ENCODE measurements at places on chromosomes 6 and 20. TPM values are rescaled to one million over a fixed set of nuclear protein-coding genes. Genes with fewer than 3 reads are reported as not detected.
A peak's percentile ranks its signal among the peaks of the same experiment; 100 is the strongest.

The RHAG gene
- 0.55 TPM for polyA plus RNA-seq

DNA sequence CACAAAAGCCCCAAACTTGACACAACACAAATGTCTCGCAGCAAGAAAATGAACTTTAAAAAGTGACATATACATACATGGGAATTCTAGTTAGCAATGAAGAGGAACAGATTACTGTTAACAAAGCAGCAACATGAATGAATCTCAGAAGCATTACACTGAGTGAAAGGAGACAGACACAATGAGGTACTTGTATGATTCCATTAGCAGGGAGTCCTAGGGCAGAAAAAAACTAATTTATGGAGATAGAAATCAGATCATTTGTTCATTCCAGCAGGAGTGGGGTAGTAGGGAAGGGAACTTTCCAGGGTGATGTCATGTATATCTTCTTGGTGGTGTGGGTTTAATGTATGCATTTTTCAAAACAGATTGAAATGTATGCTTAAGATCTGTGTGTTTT is 524.4 kb downstream of the KIF16B start:
- DNase-seq: no peak

DNA sequence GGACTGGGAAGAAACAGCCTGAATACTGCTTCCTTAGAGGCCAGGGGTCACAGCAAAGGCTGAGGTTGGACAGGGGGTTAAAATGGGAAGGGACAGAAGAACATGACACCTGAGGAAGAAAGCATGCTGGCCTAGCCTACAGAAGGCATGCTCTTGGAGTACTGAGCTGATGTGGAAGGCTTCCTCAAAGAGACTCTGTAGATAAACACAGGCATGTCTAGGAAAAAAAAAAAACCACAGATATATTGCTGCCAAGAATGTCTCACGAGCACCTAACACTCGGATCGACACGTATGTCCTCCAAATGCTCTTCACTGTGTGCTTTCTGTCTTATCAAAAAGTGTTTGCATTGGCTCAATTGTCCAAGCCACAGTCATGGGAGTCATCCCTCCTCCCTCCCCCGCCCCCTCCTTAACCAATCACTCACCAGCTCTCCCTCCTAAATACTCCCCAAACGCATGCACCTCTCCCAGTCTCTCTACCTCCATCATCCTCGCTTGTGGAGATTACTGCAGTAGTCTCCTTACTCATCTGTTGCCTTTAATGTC is 101.1 kb upstream of the LRFN2 start:
- no peak for DNase-seq

DNA sequence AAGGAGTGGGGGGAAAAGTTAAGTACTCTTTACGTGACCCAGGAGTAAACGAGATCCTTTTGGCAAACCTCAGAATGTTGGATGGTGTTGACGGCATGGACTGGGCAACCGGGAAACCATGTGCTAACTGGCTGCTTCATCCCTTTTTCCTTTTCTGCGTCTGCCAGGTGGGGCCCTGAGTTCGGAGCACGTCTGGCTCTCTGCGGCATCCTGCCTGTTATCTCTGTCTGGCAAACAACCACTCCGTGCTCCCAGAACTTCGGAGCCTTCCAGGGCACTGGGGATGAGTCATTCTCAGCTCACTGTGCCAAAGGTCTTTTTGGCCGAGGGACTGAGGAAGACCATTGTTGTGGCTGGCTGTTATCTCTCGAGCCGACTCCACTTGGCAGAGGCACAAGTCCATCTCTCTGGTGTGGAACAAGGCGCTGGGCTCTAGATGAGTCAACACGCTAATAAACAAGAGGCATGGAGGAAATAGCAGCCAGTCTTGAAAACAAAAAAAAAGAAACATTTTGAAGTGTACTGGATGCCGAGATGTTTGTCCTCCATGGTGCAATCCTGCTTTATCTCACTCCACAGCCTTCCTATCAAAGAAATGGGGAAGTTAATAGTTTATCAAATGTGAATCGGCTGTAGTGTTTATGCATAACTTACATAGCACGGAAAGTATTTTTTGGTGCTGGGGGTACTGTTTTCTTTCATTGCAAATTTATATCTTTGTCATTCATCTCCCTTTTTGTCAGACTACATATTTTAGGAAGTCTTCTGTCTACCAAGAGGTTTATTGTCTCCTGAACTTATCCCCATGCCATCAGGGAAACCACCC is 64.6 kb upstream of the TXNDC5 start:
- peak; percentile 38 for DNase-seq

DNA sequence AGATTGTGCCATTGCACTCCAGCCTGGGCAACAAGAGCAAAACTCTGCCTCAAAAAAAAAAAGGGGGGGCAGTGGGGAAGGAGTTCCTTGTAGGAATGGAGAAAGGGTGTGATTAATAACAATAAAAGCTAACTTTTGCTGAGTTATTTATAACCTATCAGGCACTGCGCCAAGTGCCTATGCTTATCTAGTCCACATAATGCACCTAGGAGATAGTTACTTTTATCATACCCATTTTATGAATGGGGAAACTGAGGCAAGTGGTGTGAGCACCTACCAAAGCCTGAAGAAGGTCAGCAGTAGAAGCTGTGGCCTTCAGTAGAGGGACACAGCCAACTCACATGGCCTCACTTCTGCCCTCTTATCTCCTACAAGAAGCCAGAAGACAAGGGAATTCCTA is 13.6 kb upstream of the PPP1R16B start:
- no peak for DNase-seq

The KCNK16 gene
- polyA plus RNA-seq: not detected

The DNAJC5 gene
- polyA plus RNA-seq: 26.8 TPM

DNA sequence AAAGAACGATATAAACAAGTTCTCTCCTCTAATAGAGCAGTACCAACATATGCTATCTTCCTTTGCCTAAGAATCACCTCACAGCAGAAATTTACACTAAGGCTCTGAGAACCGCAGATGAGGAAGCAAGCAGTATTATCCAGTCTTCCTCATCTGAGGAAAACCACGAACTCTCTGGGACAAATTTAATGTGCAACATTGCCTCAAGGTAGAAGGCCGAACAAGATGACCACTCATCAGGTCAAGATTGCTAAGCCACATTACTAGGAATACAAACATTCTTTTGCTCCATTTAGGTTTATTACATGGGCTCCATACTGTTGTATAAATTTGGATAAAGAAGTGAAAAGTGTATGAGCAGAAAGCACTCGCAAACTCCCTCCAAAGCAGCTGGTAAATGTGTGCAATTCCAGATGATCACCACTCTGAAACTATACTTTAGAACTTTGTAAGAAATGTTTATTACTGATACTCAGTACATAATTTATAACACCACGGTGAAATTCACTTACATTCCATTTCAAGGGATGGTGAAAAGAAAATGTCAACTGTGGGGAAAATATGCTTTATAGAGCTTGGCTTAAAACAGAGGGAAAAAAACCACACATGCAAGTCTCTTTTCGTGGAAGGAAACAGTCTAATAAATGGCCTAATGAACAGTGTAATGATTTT is 398.4 kb downstream of the BTBD9 start:
- DNase-seq: no peak

The MLIP gene
- polyA plus RNA-seq: 47.7 TPM

The POU3F2 gene
- polyA plus RNA-seq: 0.17 TPM
